OCI-LY7 (cell line): ENCODE measurements at places on chromosomes 6 and 20.

DNA sequence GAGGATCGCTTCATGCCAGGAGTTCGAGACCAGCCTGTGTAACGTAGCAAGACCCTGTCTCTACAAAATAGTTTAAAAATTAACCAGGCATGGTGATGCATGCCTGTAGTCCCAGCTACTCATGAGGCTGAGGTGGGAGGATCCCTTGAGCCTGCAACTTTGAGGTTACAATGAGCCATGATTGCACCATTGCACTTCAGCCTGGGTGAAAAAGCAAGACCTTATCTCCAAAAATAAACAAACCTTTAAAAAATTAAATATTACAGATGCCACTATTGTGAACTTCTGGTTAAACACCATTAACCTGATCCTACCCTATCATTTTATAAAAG lies 116.8 kb downstream of the ARHGAP18 start:
- DNase-seq: no peak

DNA sequence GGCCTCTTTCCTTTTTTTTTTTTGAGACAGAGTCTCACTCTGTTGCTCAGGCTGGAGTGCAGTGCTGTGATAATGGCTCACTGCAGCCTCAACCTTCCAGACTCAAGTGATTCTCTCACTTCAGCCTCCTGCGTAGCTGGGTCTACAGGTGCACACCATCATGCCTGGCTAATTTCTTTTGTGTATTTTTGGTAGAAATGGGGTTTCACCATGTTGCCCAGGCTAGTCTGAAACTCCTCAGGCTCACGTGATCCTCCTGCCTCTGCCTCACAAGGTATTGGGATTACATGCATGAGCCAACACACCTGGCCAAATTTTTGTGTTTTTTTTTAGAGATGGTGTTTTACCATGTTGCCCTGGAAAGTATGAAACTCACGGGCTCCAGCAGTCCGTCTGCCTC lies 29.3 kb downstream of the SRC start:
- DNase-seq: peak; percentile 74

DNA sequence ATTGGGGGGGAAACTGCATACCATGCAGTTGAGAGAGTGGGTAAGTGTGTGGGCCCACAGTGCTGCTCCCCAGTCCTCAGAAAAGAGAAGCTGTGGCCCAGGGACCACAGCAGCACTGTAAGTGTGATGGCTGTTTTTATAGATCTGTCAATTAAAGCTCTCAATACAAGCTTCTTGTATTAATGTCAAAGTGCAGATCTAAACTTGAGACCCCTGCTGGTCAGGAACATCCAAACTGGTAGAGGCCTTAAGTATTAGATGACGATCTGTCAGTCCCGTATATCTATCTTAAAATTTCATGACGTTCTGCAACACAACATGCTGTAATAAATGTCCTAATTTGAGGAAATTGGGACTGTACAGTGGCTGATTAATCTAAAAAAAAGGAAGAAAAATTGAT lies 74.8 kb downstream of the TULP4 start:
- DNase-seq: peak; percentile 56

- DNase-seq: peak; percentile 26
Observed at GRCh38 chr6:169859978-169860703, 108.7 kb downstream of the ERMARD start.
